ENCODE measurements at places on chromosomes 12 and 14. TPM values are rescaled to one million over a fixed set of nuclear protein-coding genes. Genes with fewer than 3 reads are reported as not detected.

Gene C12orf50
- not detected for total RNA-seq

- no peak for ATAC-seq
Measured at GRCh38 chr14:78933948-78934524, 763.9 kb downstream of the NRXN3 start.

- ATAC-seq, result no peak
Measured at GRCh38 chr12:82659343-82660207, 27.1 kb upstream of the TMTC2 start.

GRCh38 chr12:75790219-75790618 is 241.4 kb downstream of the PHLDA1 start:
- peak; percentile 66 for ATAC-seq

- no peak for ATAC-seq
Measured at GRCh38 chr14:98725191-98725590, 546.8 kb downstream of the BCL11B start.

Gene MGP
- total RNA-seq, result not detected

DNA sequence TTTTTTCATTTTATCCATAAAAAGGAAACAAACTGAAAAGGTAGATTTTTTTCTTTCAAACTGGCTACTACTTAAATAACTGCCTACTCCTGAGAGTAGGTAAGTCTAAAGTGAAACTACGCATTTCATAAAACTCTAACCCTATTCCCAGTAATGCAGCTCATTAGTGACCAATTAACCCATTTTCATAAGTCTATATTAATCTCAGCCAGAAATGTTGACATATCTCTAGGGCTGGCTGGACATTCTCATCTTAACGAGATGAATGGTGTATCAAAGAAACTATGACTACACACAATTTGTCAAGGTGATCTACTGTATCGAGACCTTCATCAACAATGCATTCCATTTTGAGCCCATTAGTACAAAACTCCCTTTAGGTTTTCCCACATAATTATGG is 57.2 kb downstream of the EPS8 start:
- no peak for ATAC-seq

DNA sequence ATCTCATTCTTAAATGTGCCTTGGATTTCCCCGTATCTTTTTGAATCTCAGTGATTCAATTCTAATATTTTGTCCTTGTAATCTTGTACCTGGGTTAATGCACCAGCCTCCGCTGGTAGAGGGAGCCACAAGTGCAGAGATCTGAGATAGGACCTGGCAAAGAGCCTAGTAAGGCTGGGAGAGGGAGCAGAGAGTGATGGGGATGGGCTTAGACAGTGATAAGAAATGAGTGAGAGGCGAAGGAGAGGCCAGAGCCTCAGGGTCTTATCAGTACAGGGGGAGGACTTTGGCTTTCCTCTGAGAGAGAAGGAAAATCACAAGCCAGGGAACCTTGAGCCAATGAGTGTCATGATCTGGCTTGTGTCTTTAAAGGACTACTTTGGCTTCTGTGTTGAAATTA is 30.5 kb upstream of the LMNTD1 start:
- ATAC-seq, result no peak

DNA sequence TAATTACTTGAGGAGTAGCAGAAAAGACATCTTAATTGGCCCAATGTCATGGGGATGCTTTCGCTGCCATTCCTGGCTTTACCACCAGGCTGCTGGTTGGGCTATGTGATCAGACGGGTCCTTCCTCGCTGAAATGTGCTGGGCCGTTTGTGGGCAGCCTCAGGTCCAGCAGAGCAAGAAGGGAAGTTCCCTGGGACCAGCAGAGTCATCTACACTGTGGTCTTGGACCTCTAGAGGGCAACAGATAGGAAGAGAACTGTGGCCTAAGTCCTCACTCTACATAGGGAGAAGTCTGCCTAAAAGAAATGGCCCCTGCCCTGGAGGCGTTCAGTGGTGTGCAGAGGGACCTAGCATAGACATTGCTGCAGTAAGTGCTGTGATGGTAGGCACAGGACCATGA is 10.9 kb downstream of the EVL start:
- ATAC-seq, result peak; percentile 54

GRCh38 chr12:112808156-112808555 is 16.6 kb downstream of the RPH3A start:
- ATAC-seq, result no peak

GRCh38 chr14:71586131-71586897 is 345.9 kb upstream of the RGS6 start:
- ATAC-seq, result no peak

DNA sequence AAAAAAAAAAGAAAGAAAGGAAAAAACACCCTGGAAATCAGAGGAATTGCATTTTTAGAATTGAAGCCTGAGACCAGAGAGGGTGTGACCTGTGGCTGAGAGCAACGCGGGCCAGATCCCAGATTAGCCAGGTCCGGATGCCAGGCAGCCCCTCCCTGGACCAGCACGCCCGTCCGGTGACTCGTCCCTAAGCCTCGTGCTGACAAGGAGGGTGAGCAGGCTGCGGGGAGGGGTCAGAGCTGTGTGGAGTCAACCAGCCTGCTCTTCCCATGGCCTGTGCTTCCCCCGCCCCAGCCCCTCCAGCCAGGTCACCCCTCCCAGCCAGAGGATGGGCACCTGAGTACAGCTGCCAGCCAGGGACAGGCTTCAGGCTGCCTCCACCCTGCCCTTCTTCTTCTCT is 4.2 kb upstream of the KLC1 start:
- ATAC-seq, result peak; percentile 20

GRCh38 chr12:23824358-23824757 is 125.1 kb downstream of the SOX5 start:
- no peak for ATAC-seq

Gene ACVRL1
- not detected for total RNA-seq

DNA sequence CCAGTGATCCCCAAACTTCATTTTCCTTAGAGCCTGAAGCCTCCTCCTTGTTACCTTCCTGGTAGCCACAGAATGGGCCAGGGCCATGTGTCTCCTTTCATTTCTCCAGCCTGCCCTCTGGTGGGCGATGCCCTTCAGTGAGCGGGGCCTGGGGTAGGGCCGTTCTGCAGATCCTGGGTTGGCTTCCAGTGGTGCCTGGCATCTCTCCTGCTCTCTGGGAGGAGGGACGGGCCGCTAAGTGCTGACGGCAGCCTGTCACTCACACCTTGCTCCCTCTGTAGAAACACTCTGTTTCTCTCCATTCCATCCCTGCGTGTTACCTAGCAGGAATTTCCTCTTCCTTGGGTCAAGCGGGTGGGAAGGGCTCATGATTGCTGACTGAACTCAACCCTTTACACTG is 232.1 kb downstream of the CACNA1C start:
- ATAC-seq, result peak; percentile 35

Gene TEX22
- total RNA-seq, result 0.95 TPM

DNA sequence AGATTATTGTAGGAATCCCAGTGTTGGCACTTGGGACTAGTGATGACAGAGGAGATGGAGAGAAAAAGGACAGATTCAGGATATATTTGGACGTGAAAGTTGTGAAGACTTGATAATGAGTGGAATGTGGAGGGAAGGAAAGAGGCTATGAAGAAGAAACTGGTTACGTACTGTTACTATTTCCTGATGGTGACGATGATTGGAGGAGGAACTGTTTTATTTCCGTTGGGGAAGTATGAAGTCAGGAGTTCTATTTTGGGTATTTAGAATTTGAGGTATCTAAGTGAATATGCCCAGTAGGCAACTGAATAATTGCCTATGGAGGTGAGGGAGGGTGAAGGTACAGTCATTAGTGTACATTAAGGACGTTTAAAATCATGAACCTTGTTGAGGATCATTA is 207.2 kb downstream of the TMTC2 start:
- ATAC-seq, result no peak

- ATAC-seq, result no peak
Measured at GRCh38 chr14:72816287-72816686, 77.6 kb downstream of the DPF3 start.

- ATAC-seq, result no peak
Measured at GRCh38 chr14:90759370-90760077, 56.7 kb downstream of the TTC7B start.

DNA sequence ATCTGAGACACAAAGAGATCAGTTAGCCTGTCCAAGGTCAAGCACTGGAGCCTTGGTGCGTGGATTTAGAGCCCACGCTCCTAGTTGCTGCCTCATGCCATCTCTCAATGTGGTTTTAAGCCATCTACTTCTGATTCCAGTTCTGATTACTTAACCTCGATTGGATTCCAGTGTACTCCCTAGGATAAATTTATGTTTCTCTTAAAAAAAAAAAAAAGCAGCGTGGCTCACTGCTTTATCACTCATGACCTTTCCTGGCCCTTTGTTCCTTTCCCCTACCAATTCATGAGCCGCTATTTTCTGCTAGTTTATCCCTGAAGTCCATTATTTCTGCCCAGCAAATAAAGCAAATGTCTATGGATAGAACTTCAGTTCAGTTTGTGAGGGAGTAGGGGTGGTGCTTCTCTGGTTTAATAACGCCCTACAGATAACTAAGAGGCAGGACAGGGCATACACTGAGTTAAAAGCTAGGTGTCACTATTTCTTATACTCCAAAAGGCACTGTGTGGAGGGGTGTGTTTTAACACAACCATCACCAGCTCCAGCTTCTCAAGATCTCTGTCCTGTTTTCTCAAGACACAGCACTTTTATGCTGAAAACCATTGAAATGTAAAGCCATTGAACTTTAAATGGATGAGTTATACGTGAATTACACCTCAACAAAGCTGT is 9.8 kb upstream of the PARP11 start:
- ATAC-seq, result peak; percentile 73

Gene NOP9
- total RNA-seq, result 21.2 TPM

DNA sequence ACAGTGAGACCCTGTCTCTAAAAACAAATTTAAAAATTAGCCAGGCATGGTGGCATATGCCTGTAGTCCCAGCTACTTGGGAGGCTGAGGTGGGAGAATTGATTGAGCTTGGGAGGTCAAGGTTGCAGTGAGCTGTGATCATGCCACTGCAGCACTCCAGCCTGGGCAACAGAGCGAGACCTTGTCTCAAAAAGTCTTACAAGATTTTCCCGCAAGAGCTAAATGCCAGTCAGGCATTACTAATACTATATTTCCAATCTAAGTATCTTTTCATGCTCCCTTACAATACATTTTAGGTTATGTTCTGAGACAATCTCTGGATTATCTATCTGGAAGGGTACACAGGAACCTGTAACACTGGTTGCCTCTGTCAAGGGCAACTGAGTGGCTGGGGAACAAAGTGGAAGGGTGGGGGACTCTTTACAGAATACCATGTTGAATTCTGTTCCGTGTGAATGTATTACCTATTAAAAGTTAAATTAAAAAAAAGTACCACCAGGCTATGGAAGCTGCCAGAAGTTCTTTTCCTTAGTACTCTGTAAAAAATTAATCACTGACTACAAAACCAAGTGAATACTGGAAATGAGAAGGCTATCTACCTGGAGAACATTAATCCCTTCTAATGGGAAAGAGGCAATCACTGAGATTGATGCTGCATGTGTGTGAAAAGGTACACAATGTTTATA is 56.7 kb downstream of the BTBD7 start:
- no peak for ATAC-seq

GRCh38 chr12:65742018-65743010 is 82.0 kb upstream of the HMGA2 start:
- no peak for ATAC-seq

- peak; percentile 73 for ATAC-seq
Measured at GRCh38 chr12:50625029-50625925, 120.5 kb downstream of the DIP2B start.

- ATAC-seq, result no peak
Measured at GRCh38 chr12:114408886-114409851, 3.2 kb upstream of the TBX5 start.

Gene VWF
- total RNA-seq, result 0.08 TPM

Gene CATSPERB
- total RNA-seq, result 2.5 TPM

DNA sequence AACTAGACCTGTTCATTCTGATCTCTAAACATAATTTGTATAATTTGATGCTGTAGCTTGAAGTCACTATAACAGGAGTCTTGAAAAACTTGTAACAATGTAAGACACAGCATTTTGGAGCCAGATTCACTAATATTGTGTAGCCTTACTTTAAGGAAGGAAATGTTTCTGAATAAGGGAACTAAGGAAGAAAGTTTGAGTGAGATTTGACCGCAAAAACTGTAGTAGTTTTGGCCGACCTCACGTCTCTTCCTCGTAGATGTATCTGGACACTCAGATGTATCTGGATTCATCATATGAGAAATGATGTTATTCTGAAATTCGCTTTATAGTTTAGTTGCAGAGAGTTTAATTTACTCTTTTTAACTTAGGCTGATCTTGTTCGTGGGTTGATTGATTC is 13.9 kb upstream of the DNAH10 start:
- ATAC-seq, result no peak

DNA sequence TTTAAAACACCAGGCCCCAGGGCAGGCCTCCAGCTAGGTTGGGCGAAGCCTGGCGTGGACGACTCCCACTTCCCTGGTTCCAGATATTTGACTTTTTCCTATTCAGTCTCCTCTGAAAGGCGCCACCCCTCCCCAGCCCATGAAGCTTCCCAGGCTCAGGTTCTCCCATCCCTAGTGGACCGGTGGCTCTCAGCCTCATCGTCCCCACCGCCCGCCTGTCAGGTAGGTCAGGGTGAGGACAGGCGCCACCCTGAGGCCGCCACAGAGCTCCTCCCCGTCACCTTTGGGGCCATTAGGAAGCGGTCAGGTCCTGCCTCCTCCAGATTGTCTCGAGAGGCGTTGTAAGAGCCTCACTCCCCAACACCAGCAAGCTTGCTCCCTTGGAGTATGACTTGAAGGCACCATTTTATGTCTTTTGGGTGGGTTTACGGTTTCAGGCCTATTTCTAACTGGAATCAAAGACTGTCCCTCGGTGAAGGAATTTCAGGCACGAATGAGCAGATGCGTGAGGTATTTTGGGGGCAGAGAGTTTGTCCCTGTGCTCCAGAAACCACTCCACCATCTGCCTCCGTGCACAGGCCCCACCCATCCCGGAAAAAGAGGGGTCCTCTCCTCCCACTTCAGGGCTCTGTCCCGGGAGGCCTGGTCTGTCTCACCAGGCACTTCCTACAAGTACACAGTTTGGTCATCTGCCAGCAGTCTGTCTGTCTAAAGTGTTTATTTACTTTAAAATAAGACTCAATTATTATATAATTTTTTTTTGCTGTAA is 55.6 kb downstream of the TSPAN9 start:
- no peak for ATAC-seq

DNA sequence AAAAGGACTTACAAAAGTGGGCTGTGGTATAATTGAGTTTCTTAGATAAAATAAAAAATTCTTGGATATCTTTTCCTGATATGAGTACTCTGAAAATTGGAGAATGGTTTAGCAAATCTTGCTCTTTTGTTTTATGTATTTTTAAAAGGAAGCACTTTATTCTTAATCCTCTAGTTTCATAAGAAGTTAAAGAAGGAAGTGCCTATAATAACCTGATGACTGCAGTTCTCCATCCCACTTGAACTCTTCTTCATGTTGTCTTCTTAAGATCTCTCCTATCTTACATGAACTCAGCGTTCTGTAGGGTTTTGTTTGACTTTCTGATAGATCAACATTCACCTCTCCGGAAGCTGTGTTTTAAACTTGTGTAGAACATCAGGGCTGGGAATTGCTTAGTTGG is 271.0 kb downstream of the ERC1 start:
- ATAC-seq, result no peak

- ATAC-seq, result no peak
Measured at GRCh38 chr12:1206118-1206734, 215.2 kb downstream of the ERC1 start.

Gene NAA30
- total RNA-seq, result 12.5 TPM

GRCh38 chr12:56565510-56566101 is 44.0 kb downstream of the RBMS2 start:
- peak; percentile 87 for ATAC-seq

Gene CFAP251
- 12.6 TPM for total RNA-seq

Gene MUCL1
- not detected for total RNA-seq

All from activated T-helper 17 cell treated with anti-CD3 and anti-CD28 coated beads, Interleukin-2, amount 50 U/mL, for 72 hours (primary cell).